Cardiac fibroblast (primary cell): ENCODE measurements at places on chromosomes 6 and 20.

GRCh38 chr6:127695108-127695507 lies 118.1 kb downstream of the C6orf58 start:
- DNase-seq: no peak

DNA sequence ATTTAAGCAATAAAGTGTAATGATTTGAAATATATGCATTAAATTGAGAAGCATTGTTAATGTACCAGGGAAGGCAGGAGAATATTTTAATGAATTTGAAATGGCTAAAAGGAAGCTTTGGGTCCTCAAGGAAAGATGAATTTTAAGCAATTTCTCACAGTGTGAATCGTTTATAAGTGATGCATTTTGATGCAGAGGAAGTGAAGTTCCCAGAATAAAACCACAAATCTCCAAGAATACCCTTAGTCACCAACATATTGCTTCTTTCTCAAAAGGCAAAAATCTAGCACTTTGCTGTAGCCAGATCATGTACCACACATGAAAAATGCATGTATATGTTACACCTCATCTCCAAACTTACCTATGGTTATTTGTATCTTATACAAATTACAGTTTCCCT lies 11.7 kb downstream of the TPD52L1 start:
- peak; percentile 40 for DNase-seq

DNA sequence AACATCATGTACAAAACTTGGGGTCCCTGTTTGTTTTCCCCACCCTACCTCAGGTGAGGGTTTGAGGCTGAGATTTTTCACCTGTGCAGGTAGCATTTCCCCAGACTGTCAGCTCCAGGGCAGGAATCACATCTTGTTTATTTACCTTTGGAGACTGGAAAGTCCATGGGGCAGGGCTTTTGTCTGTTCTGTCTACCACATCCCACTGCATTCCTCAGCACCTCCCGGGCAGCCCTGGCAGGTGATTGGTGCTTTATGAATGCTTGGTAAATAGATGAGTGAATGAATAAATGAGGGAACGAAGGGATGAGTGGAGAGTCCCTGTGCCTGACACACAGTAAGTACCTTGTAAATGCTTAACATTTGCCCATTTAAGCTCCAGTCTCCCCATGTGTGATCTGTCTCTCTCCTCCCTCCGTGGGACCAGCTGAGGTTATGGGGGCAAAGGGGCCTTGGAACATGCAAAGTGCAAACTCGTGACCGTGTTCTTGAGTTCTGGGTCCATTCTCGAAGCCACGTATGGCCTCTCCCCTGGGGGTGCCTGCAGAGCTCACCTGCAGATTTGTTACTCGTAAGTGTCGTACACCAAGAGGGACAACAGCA lies 69.7 kb upstream of the PMEPA1 start:
- no peak for DNase-seq

DNA sequence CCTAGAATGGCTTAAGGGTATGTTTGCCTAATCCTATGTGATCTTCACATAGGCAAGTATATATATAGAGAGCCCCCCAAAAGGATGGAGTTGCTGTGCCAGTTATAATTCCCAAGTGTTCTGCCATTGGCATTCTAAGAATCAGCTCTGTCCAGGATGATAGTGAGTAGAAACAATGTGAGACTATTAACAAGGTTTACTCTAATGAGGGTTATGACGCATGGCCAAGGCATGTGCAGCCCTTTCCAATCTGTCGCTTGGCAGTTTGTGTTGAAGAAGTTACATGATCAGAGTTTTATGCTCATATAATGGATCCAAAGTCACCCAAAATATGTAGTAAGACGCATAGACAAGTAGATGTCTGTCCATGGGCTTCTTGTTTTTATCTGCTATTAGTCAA lies 33.6 kb downstream of the VGLL2 start:
- DNase-seq: no peak

GRCh38 chr6:37872373-37872745 lies 52.8 kb downstream of the ZFAND3 start:
- no peak for DNase-seq

DNA sequence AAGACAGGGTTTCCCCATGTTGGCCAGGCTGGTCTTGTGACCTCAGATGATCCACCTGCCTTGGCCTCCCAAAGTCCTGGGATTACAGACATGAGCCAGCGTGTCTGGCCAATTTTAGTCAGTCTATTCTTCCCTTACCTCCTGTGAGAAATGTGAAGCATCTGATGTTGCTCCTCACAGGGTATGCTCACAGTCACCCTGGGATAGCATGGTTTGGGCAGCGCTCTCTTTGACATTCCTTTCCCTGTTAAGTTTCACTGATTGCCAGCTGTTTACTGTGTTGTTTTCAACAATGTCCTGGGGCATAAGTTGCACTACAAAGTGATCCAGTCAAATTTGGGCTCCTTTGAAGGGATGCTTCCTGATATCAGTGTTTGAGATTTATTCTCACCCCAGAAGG lies 13.1 kb downstream of the CDC5L start:
- DNase-seq: no peak

DNA sequence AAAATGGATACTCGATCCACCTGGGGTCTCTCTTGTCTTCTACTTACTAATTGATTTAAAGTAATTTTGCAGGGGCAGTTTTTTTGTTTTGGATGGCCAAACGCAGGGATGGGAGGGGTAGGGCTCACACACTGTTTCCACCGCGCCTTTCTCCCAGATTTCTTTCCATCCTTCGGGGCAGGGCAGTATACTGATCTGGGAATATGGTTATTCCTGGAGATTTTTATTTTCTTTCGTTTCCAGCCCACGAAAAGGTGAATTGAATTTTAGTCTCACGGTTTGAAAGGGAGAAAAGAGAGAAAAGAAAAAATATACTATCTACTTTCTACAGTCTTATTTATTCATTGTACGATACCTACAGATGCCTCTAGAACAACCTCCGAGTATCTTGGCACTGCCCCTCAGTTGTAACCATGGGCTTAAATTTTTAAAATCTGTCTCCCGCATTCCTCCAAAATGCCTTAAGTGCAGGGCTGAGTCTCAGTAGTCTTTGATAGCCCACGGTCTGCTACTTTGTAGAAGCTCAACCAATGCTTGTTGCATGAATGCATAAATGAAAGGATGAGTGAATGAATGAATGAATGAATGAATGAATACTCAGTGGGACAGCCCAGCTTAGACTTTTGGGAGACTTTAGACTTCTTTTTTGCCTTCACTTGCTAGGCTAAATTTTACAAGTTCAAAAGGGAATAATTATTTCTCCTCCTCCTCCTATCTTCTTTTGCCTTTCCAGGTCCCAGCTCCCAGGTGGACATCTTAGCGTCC lies 18.1 kb upstream of the TRIM27 start:
- no peak for DNase-seq
